ENCODE measurements at places on chromosomes 6 and 20.

DNA sequence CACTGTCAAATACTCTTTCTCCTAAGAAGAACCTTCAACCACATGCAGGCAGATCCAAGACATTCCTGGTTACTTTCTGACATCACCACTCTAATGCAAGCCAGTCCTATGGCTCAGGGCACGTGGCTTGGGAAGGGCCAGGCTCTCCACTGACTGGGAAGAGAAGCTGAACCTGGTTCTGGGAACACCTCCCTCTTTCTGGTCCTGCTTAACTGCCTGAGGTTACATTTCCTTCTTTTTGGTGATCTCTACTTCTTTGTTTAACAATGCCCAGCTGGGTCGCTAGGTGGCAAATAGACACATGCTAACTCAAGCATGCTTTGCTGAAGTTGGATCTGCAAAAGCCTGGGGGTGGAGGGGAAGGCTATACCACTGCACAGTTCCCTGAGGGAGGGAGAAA is 249.8 kb downstream of the GMDS start:
- no peaks in the 10 kb centered on the region for H3K36me3 ChIP-seq
- no peak overlapping the region for H3K27ac ChIP-seq
- H3K27me3 ChIP-seq: no peaks in the 10 kb centered on the region
- DNase-seq: no peak
- H3K4me3 ChIP-seq: no peak overlapping the region

DNA sequence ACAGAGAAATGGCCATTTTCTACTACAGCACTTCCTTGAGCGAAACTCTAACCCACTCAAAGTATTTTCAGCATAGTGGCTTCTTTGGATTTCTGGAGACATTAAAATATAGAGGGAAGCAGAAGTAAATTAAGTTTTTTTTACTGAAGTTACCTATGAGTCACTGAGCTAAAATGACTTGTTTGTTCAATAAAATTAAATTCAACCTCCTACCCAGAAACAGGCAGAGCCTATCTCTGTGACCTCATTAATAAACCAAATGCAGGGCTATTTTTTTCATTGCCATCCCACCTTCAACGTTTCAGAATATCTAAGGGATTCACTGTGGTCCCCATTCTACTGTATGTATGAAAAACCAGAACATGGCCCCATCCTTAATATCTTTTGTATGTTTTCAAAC is 133.0 kb downstream of the MTFR2 start:
- H3K27ac ChIP-seq: no peak overlapping the region
- no peaks in the 10 kb centered on the region for H3K27me3 ChIP-seq
- H3K36me3 ChIP-seq: peaks cover 31% of the 10 kb centered on the region
- H3K4me3 ChIP-seq: no peak overlapping the region
- DNase-seq: no peak
- peaks cover 6% of the 10 kb centered on the region for H3K4me1 ChIP-seq

DNA sequence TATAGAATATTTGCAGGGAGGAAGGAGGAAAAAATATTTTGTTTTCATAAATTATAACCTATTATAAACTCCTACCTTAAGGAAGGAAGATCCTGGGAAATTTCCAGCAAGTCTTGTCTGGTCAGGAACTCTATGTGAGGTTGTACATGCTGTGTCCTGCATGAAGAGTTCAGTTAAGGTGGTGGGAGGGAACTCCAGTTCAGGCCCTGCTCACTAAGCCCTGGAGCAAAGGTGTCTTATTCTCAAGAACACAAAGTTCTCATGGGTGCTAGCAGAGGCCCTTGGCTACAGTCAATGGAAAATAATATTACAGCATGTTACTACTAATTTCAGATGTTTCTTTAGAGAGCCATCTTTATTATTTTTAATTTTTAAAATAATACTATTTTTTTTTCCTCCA is 3.8 kb upstream of the OGFRL1 start:
- no peak overlapping the region for H3K27ac ChIP-seq
- DNase-seq: no peak
- H3K27me3 ChIP-seq: peaks cover 28% of the 10 kb centered on the region
- H3K36me3 ChIP-seq: no peaks in the 10 kb centered on the region

DNA sequence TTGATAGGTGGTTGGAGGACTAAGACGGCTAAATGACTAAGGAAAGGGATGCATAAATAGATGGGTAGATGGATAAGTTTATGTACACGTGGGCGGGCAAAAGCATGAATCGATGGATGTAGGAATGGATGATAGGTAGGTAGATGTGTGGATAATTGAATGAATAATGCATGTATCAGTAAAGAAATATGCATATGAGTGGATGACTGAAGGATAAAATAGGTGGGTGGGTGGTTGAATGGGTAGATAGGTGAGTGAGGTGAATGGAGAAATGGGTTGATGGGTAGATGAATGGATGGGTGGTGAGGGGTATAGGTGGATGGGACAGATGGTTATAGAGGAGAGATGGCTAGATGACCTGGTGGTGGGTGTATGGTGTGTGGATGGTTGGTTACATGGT is 20.2 kb downstream of the SLC12A5 start:
- H3K4me3 ChIP-seq: no peak overlapping the region
- no peak for DNase-seq
- H3K27me3 ChIP-seq: no peaks in the 10 kb centered on the region
- no peak overlapping the region for H3K27ac ChIP-seq

- no peak overlapping the region for H3K4me3 ChIP-seq
- DNase-seq: no peak
- H3K36me3 ChIP-seq: no peaks in the 10 kb centered on the region
- no peaks in the 10 kb centered on the region for H3K27me3 ChIP-seq
Observed at GRCh38 chr20:39605908-39606307, 643.8 kb downstream of the DHX35 start.

DNA sequence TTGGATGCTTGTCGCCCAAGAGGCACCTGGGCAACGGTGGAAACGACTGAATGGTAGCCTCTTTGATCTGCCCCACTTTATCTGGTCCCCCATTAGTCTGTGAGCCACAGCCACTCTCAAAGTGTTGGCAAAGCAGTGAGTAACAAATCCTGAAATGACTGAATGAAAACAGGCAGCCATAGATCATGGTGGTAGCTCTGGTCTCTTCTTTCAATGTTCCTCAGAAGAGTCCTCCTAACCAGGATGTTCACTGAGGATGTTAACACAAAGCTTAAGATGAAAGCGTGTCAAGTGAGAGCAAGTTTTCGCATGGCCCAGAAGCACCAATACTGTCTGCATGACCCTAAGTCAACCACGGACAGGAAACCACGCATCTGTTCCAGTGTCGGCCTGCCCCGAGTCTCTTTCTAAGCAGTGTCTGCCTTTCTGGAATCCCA is 107.3 kb downstream of the IRF4 start:
- no peaks in the 10 kb centered on the region for H3K27me3 ChIP-seq
- peaks cover 81% of the 10 kb centered on the region for H3K4me1 ChIP-seq
- peaks cover 53% of the 10 kb centered on the region for H3K36me3 ChIP-seq
- H3K27ac ChIP-seq: peak overlapping the region; percentile 86
- peak; percentile 57 for DNase-seq

GRCh38 chr20:36572701-36573102 is 695 bp upstream of the TGIF2 start:
- DNase-seq: peak; percentile 56
- no peaks in the 10 kb centered on the region for H3K27me3 ChIP-seq
- H3K36me3 ChIP-seq: peaks cover 24% of the 10 kb centered on the region
- H3K4me3 ChIP-seq: peak overlapping the region; percentile 86
- peaks cover 34% of the 10 kb centered on the region for H3K4me1 ChIP-seq
- peak overlapping the region; percentile 99 for H3K27ac ChIP-seq

DNA sequence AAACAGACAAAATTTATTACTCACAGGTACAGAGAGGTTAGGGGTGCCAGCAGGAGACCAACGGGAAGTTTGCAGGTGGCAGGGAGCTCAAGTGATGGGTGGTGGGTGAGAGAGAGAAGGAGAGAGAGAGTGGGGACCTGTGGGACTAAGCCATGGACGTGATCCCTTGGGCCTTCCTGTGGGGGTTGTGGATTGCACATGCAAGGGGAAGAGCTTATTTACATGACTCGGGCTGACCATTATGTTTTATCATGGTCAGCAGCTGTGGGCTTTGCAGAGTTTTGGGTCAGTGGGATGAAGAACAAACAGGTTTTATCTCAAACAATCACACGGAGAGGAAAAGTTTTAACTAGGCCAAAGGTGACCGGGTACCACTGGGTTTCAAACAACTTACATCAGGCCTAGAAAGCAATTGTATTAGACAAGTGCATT is 156.2 kb upstream of the EXOC2 start:
- no peak overlapping the region for H3K4me3 ChIP-seq
- peaks cover 3% of the 10 kb centered on the region for H3K27me3 ChIP-seq
- DNase-seq: no peak
- H3K36me3 ChIP-seq: no peaks in the 10 kb centered on the region
- H3K27ac ChIP-seq: no peak overlapping the region
- no peaks in the 10 kb centered on the region for H3K4me1 ChIP-seq

- H3K27me3 ChIP-seq: no peaks in the 10 kb centered on the region
- H3K27ac ChIP-seq: no peak overlapping the region
- DNase-seq: no peak
Observed at GRCh38 chr6:31545291-31545690, 1.1 kb downstream of the ATP6V1G2 start.

DNA sequence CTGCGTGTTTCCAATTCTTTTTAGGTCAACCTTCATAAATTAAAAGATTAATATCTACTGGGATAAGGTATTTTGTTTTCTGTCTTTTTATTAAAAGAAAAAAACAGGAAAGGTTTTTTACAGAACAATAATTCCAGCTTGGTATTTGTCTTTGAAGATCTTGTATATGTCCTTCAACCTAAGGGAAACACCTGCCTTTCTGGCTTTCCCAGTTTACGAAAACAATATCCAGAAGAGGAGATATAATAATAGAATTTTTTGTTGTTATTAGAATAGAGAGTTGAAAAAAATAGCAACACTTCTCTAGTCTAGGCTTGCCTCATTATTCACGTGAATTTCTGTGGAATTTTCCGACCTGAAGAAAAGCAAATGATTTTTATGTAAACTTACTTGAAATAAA is 37.9 kb upstream of the CCN2 start:
- no peak overlapping the region for H3K4me3 ChIP-seq
- no peak overlapping the region for H3K27ac ChIP-seq
- no peak for DNase-seq
- no peaks in the 10 kb centered on the region for H3K4me1 ChIP-seq
- no peaks in the 10 kb centered on the region for H3K36me3 ChIP-seq

DNA sequence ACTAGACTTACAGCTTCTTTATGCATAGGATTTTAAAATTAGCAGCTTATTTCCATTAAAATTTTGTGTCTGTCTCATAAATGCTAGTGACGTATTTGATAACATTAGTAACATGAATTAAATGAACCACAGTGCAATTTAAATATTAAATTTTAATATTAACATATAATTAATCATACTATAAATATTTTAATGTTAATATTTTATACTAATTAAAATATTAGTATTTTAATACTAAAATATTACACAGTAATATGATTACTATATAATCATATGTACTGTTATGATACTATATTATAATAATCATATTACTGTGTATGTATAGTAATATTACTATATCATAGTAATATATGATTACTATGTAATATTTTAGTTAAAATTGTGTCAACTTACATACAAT is 73.7 kb downstream of the CHD6 start:
- no peak overlapping the region for H3K4me3 ChIP-seq
- H3K36me3 ChIP-seq: peaks cover 5% of the 10 kb centered on the region
- no peak for DNase-seq
- no peaks in the 10 kb centered on the region for H3K27me3 ChIP-seq

DNA sequence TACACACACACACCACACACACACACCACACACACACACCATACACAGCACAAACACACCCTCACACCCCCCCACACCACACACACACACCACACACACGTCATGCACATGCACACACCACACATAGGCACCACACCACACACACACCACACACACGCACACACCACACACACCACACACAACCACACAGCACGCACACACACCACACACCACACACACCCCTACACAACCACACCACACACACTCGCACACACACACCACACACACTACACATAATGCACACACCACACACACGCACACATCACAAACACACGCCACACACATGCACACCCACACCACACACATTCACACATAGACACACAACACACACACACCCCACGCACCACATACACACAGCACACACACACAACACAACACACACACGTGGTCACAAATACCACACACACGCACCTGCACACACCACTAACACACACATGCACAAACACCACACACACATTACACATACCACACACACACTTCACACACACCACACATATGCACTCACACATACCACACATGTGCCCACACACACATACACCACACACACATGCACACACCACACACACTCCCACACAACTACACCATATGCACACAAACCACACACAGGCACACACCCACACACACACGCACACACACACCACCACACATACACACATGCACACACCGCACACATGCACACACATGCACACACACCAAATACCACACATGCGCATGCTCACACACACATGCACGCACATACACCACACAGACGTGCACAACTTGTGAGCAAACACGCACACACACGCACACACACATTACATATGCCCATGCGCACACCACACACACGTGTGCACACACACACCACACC is 9.4 kb upstream of the ACSS1 start:
- no peak overlapping the region for H3K27ac ChIP-seq
- H3K36me3 ChIP-seq: no peaks in the 10 kb centered on the region
- peaks cover 51% of the 10 kb centered on the region for H3K27me3 ChIP-seq
